ENCODE measurements at places on chromosomes 12 and 14. TPM values are rescaled to one million over a fixed set of nuclear protein-coding genes. Genes with fewer than 3 reads are reported as not detected.

DNA sequence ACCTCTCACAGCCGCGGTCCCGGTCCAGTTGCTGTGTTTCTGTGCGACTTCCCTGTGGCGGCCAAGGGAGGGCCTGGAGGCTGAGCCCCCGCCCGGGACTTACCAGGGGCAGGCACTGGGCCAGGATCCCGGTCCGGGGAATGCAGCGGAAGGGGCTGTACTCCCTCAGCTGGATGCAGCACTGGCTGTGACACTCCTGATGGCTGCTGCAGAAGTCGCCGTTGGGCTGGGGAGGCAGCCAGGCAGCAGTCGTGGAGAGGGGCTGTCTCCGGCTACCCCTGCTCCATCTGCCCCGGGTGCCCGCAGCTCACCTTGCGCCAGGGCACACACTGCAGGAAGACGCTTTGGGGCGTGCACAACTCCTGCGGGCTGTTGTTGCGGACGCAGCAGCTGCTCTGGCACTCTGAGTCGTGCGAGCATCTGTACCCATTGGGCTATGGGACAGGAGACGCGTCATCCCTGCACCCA, 6.2 kb downstream of the LRCOL1 start:
- H3K4me3 ChIP-seq = peak overlapping the region; percentile 51
- H3K27ac ChIP-seq = peak overlapping the region; percentile 88
- no peaks in the 10 kb centered on the region for H3K4me1 ChIP-seq
- no peaks in the 10 kb centered on the region for H3K27me3 ChIP-seq

DNA sequence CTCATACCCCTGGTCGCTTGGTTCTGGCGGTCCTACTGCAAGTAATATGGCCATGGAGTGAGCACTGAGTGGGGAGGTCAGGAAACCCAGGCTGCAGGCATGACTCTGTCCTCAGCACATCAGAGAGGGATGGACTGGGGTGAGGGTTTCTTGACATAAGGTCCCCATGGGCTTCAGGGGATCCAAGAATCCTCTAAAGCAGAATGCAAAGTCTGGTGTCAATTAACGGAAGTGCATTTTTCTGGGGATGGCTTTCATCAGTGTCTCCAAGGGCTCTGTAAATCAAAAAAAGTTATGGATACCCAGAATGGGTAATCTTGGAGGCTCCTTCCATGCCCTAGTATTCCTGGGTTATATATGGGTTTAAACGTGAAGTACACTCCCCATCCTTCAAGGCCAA, 3.7 kb downstream of the FIGNL2 start:
- no peak overlapping the region for H3K27ac ChIP-seq
- no peaks in the 10 kb centered on the region for H3K36me3 ChIP-seq
- DNase-seq = no peak
- H3K4me1 ChIP-seq = peaks cover 24% of the 10 kb centered on the region
- H3K27me3 ChIP-seq = peaks cover 68% of the 10 kb centered on the region
- H3K4me3 ChIP-seq = no peak overlapping the region

NCAPD2 gene
- polyA plus RNA-seq = 5.4 TPM

RNF41 gene
- 27.0 TPM for polyA plus RNA-seq

DNA sequence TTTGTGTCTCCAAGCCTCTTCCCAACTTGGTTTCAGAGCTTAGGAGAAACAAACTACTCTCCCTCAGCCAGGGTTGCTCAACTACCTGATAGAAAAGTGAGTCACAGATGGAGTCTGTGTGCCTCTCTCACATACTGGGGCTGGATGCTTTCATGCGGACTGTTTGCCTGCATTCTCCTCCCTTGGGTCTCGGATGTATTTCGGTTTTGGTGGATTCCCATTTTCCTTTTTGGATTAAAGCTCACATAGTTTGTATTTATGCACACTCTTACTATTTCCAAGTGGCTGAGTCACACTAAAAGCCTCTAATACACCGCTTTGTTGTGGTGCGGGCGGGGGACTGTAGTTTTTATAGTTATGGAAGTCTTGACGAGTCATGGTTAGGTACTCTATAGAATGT, 505.4 kb downstream of the LRFN5 start:
- no peak overlapping the region for H3K27ac ChIP-seq
- no peak overlapping the region for H3K4me3 ChIP-seq
- no peaks in the 10 kb centered on the region for H3K36me3 ChIP-seq
- DNase-seq = no peak
- no peaks in the 10 kb centered on the region for H3K27me3 ChIP-seq
- H3K4me1 ChIP-seq = no peaks in the 10 kb centered on the region

TMEM63C gene
- polyA plus RNA-seq = under 0.01 TPM

Measured in heart right ventricle (tissue), 16 donors.